ENCODE measurements at places on chromosomes 3 and 15.

DNA sequence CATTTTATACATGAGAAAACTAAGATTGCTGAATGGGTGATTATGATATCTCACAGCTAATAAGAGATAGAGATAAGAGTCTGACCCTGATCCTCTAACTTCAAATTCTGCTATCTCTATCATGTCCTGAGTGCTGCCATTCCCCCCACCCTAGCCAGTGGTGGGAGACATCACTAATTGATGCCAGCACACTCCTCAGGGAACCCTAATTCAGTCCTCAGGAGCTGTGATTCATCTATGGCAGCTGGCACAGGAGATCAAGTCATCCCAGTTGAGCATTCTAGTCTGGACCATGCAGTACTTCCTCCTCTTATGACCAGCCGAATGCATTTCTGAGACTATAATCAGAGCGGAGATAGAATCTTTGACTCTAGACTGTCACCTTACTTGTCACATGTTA, 71.9 kb downstream of the SYNM start:
- DNase-seq: no peak

- DNase-seq: no peak
Observed at GRCh38 chr15:38021259-38021658, 86.8 kb downstream of the TMCO5A start.

GRCh38 chr3:117914540-117915100, 1120.0 kb downstream of the IGSF11 start:
- no peak for DNase-seq

DNA sequence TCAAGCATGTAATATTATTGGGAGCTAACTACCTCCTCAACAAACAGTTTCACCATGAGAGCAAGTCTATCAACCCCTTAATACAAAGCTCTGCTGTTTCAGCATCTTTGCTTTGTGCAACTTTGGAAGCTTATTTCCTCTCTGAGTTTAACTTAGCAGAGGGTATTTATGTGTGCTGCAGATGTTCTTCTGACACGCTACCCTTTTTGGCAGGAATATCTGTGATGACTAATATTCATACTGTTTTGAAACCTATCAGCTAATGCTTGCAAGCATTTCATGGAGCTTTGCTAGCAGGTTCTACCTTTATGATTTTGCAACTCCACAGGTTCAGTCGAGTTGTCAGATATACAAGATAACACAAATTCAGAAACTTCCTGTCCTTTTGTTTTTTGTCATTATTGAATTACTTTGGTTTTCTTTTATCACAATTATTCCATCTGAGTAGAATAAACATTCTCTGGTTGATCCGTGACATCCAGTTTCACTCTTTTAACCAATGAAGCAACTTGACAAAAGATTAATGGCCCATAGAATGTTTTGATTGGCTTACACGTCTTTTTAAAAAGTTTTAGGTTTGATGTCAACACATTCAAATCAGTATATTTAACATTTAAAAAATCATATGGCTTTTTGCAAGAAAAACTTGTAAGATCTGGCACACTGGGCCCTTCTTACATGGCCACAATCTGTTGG, 1.7 kb upstream of the SLC9A9 start:
- no peak for DNase-seq

GRCh38 chr15:74383286-74383685, 15.8 kb upstream of the CYP11A1 start:
- DNase-seq: no peak

DNA sequence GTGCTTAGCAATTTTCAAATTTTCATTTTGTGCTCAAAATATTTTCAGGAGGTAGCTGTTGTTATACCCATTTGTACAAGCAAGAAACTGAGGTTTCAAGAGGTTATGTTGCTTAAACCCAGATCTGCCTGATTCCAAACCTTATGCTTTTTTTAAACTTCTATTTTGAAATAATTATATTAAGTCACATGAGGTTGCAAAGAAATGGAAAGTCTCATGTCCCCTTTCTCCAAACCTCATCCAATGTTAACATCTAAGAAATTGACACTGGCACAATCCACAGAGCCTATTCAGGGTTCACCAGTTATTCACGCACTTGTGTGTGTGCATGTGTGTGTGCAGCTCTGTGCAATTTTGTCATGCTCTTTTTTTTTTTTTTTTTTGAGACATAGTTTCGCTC, 35.1 kb downstream of the B3GNT5 start:
- no peak for DNase-seq

DNA sequence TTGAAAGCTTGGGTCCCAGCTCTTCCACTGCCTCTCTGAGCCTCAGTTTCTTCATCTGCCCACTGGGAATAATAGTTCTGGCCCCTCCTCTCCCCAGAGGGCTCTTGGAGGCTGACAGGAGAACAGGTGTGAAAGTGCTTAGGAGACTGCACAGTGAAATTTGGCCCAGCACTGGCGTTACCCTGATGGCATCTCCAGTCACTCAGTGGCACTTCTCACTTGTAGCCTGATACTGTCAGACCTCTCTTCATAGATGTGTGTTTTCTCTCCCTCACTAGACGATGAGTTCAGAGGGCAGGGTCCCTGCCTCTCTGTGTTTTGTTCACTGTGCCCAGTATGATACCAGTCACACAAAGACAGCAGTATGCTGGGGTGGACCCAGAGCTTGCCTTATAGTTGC, 22.2 kb upstream of the IGDCC3 start:
- no peak for DNase-seq

- no peak for DNase-seq
Observed at GRCh38 chr3:148796799-148797198, 30.8 kb upstream of the CPB1 start.

DNA sequence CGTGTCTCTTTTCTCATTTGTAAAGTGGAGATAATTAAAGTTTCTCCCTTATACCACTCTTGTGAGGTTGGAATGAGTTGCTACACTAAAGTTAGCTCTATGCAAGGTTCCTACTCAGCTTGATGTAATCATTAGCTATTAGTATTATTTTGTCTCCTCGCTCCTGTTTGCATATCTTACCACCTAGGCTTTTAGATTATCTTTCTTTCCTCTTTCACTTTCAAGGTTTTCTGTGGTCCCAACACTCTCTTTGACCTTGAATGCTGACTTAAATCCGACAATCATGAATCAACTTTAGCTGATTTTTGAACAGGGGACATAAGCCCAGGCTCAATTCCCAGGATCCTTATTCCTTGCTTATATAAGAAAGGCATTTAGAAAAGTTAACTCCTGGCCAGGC, 769.7 kb upstream of the GRM7 start:
- no peak for DNase-seq

DNA sequence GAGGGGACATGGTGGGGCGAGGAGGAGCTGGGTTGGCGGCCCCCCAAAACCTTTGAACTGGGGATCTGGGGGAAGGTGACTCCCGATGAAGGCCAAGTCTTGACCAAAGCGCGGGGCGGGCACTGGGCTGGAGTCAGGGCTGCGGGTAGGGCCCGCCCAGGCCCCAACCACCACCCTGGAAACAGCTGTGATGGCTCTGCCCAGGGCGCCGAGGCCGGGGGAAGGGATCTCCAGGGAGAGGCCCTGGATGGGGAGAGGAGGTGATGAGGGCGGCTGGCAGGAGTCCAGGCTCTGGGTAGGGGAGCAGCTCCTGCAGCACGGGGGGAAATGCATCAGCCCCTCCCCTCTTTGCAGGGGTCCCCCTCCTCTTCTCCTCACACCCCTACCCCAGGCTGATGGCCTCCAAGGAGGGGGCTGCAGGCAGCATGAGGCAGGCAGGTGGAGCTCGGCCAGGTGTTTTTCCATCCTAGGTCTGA, 5.9 kb upstream of the C15orf39 start:
- no peak for DNase-seq

DNA sequence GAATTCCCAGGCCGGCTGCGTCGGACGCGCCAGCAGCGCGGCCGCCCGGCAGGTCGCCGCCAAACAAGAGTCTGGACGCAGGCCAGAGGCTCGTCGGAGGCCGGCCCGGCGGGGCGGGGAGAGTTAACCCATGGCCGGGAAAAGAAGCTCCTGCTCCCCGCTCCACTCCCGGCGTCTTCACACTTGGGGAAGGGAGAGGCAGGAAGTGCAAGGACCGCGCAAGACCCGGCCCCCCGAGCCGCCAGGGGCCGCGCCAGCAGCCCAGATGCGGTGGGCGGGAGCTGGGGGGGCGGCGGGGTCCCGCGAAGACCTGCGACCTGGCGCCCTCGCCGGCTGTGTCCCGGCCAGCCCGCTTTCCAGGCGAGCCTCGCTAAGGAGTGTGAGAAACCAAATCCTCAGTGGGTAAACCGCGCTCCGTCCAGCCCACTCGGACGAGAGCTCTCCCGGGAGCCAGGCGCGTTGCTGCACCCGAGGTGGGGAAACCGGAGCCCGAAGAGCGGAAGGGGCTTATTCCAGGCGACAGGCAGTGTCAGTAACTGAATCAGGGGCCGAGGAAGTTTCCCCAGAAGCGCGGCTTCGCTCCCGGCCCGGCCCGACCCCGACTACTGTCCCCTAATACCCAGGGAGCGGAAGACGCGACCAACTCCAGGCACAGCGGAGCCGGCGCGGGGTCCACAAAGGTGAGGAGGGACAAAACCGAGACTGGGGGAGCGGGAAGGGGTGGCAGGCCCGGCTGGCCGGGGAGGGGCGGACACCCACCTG, 721 bp downstream of the ADAMTS7 start:
- no peak for DNase-seq

DNA sequence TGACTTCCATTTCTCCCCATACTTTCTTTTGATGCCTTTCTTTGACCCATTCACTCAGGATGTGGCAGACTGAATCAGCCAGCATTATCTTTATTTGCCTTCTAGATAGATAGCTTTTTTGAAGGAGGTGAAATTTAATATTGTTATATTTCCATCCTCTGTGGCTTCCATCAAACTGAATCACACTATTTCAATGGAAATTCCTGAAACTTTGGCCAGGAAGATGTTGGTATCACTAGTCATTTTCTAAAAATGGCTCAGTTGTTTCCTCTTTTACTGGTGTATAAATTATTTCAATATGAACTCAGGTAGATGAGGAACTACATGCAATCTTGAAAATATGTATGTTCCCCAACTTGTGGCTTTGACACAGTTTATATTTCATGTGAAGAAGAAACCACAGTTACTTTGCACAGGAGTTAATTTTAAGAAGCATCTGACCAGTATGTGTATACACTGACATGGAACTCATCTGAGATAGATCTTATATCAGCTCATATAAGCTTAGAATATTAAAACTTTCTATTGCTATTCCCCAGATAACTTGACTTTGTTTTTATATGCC, 248.3 kb downstream of the CGGBP1 start:
- DNase-seq: no peak

DNA sequence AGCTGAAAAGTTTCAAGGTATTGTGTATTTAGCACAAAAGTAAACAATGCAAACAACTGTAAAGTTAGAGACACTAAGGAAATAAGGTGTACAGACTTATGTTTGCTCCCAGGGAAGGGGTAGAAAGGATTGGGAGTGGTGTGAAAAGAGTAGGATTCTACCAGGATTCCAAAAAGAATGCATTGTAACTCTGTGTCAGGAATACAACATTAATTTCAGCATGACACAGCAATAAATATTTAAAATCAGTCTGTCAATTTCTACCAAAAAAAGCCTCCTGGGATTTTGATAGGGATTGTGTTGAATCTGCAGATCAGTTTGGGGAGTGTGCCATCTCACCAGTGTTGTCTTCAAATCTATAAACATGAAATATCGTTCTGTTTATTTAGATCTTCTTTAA, 73.4 kb downstream of the LRRC28 start:
- no peak for DNase-seq

GRCh38 chr3:159757341-159758060, 231.1 kb upstream of the IL12A start:
- no peak for DNase-seq

DNA sequence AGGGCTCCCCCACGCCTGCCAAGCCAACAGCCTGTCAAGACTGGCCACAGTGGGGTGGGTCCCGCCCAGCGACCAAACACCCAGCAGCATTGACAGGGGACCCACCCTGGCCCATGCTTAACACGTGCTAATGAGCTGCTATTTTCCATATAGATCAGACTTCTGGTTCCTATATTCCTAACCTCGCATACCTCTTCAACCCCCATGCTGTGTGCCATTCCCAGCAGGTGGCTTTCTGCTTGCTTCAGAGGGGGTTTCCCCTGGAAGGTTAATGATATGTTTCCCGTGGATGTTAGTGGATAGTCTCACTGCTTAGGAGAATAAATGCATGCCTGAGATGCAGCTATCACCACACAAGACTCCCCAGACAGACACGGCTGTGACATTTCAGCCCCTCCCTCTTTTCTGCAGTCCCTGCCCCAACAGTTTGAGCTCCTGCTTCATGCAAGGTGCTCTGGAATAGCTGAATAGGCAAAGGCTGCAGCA, 37.9 kb upstream of the MGLL start:
- DNase-seq: no peak

DNA sequence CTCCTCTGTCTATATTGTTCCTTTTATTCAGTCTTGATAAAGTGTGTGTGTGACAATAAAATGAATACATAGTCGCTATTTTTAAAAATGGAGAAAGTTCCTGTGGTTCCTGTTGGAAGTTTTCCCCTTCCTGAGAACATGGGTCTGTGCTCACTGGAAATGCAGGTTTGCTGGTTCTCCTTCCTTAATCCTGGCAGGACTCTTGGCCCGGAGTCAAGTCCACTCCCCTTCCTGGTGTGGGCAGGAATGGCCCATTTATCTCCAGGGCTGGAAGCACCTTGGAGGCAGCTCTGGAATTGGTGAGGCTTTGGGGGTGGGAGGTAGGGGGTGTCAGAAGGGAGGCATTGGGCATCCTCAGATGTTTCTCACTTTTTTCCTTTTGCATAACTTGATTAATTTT, 30.1 kb downstream of the FOXL2 start:
- DNase-seq: peak; percentile 84

GRCh38 chr15:96514607-96515285, 184.2 kb downstream of the NR2F2 start:
- DNase-seq: no peak

GRCh38 chr15:63586790-63587189, 10.4 kb upstream of the FBXL22 start:
- no peak for DNase-seq

DNA sequence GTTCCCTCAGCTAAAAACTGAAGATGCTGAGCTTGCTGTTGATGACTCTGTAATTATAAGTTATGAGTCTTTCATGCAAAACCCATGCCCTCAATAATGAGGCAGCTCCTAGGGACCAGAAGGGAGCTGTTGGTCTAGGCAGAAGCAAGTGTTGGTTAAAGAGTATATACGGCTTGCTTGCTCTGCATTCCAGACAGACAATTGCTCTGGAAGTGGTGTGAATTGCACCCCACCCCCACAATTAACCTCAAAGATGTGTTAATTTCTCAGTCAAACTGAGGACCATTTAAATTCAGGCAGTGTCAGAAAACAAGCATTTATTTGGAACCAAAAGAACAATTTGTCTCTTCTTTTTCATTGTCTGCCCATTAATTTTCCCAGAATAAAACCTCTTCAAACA, 163.5 kb upstream of the EOMES start:
- DNase-seq: no peak

DNA sequence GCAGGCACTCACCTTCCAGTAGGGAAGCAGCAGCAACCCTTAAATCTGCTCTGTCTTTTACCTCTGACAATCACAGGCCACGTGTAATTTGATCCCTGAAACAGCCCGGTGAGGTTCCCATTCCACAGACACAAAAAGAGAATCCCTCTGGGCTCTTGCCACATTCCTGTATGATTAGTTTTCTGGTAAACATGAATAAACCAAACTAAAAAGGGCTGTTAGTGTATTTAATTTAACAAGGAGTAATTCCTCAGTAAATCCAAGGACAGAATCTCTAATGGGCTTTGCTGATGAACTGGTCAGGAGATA, 186.9 kb downstream of the FAM43A start:
- no peak for DNase-seq

Measured in left colon (tissue), 2 donors.